ELF-1 (cell line): ENCODE measurements at places on chromosomes 7 and 10.

DNA sequence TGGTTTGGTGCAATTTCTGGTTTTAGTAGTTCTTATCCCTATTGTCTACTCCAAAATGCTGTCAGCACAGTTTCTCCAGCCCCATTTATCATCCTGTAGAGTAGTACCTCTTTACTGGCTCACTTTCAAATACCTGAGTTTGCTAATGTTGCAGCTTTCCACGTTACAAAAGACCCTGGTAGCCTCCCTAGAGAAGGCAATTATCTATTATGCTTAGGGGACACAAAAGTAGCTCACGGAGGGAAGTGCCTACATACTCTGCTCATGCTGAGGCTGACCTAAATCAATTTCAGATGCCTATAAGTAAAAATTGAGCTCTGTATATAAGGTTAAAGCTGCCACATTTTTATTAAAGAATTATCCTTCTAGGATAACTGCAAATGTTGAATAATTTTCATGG lies 603.6 kb downstream of the CNTNAP2 start:
- no peak for DNase-seq

DNA sequence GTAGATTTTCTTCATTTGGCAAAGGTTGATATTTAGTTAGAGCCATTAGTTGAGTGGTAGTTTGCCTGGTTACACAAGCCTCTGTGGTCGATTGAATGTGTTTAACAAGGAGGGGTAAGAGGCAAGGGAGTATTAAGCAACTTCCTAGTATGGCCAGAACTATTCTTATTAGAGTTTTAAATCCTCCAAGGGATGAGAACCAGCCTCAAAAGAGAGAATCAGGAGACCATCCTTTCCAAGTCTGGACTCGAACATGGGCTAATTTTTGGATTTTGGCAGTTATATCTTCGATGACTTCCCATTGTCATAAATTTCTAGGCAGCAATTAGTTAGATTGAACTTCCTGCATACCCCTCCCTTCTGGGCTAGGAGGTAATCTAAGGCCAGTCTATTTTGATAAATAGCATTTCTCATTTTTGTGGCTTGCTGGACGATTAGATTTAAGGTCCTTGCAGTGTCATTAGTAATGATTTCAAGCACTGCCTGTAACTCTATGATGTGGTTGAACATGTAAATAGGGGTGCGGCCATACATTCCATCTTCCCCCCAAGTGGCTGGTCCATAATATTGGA lies 219.5 kb upstream of the KCND2 start:
- no peak for DNase-seq

DNA sequence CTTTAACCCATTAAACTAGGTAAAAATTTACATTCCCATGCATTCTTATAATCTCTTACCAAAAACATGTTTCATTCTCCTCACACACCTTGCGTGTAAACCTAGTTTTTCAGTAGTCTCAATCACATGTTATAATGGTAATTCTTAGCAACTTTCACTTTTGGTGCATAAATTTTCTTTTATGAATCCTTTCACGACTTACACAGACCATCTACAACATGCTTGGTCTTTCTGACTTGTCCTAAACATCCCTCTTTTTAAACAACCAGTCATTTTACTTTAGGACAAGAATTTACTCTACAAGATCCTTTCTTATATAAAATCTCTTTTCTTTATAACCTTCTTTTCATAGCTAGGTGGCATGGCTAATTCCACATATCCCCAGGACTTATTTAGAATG lies 25.8 kb downstream of the FBXL13 start:
- DNase-seq, result no peak

DNA sequence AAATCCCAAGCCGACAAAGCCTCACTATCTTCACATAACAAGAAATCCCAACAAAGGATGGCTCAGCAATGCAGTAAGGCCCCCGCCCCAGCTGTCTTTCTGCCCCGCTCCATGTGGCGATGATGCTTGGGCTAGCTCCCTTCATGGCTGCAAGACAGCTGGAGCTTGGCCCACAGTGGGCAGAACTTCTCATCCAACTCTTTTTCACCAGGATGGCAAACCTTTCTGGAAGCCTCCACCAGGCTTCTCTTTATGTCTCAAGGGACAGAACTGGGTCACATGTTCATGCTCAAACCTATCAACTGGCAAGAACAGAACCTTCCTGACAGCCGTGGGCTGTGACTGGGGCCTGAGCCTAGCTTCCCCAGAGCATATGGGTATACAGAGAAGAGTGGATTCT lies 260.5 kb upstream of the MKLN1 start:
- DNase-seq, result no peak

DNA sequence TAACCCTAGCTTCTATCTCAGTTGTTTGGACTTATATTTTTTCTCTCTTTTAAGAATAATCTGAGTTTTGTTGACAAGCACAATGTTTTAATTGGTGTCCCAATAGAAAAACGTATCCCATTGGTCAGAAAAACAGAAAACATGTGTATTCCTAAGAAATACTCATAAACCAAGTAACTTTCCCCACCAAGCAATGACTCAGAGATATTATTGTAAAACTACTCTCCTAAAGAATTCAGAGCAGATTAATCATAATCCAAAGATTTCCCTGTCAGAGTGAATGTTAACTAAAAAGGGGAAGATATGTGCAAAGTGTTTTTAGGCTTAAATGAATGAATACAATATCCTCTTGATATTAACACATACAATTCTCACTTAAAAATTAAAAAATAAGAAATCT lies 29.4 kb upstream of the MBL2 start:
- no peak for DNase-seq

- peak; percentile 38 for DNase-seq
Observed at GRCh38 chr10:99358101-99358500, 28.9 kb downstream of the CNNM1 start.

DNA sequence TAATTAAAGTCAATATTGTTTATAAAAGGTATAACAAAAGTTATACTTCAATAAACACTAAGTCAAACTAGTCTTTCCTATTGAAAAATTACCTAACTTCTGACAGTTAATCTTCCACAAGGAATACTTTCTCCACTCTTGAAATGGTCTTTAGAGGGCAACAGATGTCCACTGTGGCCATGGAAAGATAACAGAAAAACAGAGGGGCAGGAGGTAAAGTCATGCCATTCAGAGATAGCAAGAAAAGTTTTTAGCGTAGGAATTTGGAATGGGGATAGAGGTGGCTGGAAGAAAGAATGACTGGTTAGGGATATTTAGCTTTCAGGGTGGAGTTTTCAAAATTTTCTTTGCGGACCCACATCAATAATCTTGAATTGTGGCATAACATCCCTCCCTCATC lies 34.7 kb downstream of the HYCC1 start:
- DNase-seq, result no peak

GRCh38 chr7:30176463-30177109 lies 41.8 kb downstream of the MTURN start:
- DNase-seq, result no peak

DNA sequence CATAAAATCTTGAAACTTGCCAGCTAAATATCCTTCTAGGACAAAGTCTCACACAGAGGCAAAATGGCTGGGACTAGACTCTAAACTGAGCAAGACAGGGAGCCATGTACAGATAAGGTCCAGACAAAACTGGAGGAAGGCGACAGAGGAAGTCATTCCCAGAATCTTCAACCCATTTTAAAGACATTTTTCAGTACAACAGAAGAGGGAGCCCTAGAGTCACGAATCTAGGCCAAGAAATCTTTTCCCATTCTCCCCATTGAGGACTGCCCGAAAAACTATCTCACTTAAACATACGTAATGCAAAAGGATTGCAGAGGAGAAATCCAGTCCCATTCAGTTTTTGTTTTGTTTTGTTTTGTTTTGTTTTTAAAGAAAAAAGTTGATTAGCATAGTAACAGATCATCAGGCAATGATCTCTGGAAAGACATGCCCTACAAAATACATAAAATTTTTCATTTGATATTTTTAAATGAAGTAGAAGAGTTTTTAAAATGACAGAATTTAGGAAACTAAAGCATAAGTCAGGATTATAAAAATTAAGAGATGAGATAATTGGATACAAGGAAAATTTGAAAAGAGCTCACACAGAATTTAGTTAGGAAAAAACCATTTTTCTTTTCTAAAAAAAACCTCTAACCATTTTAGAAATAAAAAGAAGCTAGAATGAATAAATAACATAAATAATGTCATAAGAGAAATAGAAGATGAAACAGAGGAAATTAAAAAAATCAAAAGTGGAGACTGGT lies 16.9 kb upstream of the PRF1 start:
- DNase-seq, result peak; percentile 42

DNA sequence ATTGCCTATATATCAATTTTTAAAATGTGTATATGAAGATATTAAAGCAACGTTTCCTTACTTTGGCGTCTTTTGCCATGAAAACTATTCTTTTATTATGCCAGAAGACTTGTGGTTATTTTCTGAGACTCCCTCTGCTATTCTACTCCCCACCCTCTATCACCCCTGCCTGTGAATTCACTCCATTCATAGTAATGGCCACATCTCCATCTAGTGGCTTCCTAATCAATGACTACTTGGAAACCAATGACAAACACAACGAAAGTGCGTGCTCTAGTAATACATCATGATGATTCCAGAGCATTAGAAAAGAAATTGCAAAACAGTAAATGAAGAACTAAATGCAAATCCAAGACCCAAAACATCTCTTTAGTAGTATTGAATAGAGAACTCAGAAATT lies 186.7 kb upstream of the HGF start:
- no peak for DNase-seq

DNA sequence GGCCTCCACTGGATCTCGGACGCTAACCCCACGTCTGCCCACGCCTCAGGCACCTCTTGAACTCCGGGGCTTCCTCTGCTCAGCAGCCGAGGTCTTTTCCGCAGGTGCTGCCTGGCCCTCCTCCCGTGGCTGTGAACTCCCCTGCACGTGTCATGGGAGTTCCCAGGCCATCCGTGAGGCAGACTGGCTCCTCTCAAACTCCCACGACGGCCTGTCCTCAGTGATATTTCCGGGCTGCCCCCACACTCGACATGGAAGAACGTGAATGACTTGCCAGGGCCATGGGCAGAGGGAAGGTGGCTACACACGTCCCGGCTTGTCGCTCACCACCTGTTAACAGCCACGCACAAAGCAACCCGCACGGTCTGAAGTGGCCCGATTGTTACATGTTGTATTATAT lies 110.9 kb downstream of the ADARB2 start:
- no peak for DNase-seq

GRCh38 chr7:94632338-94633013 lies 23.5 kb downstream of the SGCE start:
- no peak for DNase-seq

- DNase-seq, result no peak
Observed at GRCh38 chr10:28113202-28113601, 114.3 kb upstream of the ODAD2 start.

GRCh38 chr10:32256613-32257437 lies 90.1 kb downstream of the EPC1 start:
- DNase-seq, result peak; percentile 89

DNA sequence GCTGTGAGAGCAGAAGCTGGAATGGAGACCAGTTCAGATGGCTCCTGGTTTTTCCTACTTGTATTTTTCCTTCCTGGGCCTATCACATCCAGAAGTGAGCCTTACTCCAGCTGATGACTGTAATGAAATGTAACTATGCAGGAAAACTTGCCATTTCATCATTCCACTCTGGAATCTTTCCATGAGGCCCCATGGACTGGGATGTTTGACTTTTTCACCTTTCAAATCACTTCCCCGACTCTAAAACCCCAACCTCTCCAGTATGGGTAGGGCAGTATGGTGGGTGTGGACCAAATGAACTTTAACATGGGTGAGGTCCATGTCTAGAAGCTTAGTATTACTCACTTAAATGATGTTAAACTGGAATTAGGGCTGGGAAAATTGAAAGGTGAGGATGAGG lies 40.3 kb upstream of the DLD start:
- no peak for DNase-seq

DNA sequence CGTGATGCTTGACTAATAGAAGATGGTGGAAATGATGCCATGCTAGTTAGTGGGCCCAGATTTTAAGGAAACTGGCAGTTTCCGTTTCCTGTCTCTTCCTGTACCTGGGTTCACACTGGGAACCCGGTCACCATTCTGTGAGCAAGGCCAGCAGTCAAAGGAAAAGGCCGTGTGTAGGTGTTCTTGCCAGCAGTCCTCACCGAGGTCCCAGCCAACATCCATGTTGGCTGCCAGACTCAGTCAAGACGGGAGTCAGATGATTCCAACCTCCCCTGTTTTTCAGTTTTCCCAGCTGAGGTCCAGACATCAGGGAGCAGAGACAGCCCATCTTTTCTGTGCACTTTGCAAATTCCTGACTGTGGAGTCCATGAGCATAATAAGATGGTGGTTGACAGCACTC lies 15.2 kb upstream of the PILRB start:
- DNase-seq, result no peak

DNA sequence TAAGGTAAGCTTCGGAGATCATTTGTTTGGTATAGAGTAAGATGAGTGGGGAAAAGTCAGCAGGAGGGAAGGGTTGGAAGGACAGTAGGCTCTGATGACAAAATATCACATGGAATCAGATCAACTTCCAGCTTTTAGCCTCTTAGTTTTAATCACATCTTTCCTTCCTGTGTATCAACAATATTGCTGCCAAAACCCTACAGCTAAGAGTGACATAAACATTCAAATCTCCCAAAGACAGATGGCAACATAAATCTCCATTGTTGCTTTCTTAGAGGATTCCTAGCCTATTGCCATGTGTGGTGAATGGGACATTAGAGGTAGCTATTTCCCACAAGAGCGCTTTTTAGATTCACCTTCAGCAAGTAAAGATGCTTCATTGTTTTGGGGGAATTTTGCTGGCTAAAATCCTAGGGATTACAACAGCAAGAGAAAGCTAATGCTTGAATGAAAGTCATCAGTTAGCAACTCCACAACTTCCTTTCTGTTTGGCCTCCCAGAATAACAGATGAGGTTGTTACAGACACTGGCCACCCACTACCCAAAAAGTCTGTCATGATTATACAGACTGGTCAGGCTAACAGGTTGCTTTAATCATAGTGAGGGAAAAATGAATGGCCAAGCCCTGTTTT lies 35.2 kb upstream of the FZD1 start:
- no peak for DNase-seq

DNA sequence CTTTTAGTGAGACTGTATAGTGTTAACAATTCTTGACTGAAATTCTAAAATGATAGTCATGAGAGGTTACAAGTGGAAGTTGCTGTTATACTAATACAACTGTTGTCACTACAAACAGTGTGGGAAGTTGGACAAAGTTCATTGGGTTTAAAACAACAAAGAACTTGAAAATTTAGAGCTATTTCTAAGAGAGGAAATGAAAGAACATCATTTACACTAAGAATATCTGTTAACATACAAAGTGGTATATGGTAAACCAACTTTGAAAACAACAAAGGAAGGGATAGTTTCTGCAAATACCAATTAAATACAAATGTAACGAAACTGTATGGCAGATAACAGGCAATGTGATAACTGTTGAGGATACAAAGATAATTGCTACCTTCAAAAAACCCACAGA lies 11.6 kb downstream of the MTPN start:
- no peak for DNase-seq

GRCh38 chr10:3811291-3811870 lies 26.4 kb upstream of the KLF6 start:
- DNase-seq, result no peak
